RWPE1 (cell line): ENCODE measurements at places on chromosomes 3 and 15.
A peak's percentile ranks its signal among the peaks of the same experiment; 100 is the strongest.

GRCh38 chr3:176759815-176760506, 437.3 kb downstream of the TBL1XR1 start:
- no peak for DNase-seq

GRCh38 chr15:89200182-89200581, 21.2 kb downstream of the RLBP1 start:
- no peak for DNase-seq

DNA sequence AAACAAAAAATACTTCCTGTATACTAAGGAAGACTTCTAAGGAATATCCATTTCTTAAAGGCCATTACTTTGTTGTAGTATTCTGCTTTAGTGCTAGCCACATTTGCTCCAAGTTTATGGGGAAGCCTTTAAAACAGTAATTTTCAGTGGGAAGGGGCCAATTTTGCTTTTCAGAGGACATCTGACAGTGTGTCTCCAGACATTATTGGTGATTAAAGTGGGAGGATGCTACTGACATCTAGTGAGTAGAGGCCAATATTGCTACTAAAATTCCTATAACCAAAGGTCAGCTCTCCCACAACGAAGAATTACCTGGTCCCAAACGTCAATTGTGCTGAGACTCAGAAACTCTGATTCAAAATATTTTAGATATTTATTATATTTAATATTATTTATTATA, 24.8 kb downstream of the SLC28A2 start:
- peak; percentile 49 for DNase-seq

- DNase-seq, result no peak
Observed at GRCh38 chr15:88619796-88620195, 1.3 kb upstream of the AEN start.

GRCh38 chr3:111761309-111761795, 97.7 kb upstream of the PHLDB2 start:
- peak; percentile 86 for DNase-seq

- DNase-seq, result no peak
Observed at GRCh38 chr3:57385498-57385897, 93.0 kb upstream of the ASB14 start.

- DNase-seq, result peak; percentile 80
Observed at GRCh38 chr3:120111898-120112297, 17.7 kb upstream of the GSK3B start.

DNA sequence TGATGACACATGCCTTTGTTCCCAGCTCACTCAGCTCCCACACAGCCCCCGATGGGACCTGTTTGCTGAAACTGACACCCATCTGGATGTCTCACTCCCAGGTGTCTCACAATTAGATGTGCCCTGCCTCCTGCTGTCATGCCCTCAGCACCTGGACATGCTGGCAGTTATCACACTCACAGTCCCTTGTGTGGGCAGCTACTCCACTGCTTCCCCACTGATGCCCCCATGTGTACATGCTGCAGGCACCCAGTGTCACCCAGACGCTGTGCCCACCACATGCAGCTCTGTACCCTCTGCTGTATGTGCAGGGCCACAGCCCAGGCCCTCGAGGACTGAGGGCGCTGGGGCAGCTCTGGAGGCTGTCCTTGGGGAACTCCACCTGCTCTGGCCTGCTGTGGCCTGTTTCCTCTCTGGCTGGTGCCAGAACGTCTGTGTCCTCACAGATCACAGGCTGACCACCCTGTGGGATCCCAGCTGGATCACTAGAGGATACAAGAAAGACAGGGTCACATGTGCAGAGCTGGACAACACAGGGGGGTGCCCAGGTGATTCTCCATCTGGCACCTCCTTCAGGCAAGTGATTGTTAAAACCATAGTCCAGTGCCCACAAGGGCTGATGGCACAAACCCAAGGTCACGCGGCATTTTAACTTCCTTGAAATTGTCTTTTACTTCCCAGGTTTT, 14.0 kb downstream of the C3orf22 start:
- DNase-seq, result no peak

DNA sequence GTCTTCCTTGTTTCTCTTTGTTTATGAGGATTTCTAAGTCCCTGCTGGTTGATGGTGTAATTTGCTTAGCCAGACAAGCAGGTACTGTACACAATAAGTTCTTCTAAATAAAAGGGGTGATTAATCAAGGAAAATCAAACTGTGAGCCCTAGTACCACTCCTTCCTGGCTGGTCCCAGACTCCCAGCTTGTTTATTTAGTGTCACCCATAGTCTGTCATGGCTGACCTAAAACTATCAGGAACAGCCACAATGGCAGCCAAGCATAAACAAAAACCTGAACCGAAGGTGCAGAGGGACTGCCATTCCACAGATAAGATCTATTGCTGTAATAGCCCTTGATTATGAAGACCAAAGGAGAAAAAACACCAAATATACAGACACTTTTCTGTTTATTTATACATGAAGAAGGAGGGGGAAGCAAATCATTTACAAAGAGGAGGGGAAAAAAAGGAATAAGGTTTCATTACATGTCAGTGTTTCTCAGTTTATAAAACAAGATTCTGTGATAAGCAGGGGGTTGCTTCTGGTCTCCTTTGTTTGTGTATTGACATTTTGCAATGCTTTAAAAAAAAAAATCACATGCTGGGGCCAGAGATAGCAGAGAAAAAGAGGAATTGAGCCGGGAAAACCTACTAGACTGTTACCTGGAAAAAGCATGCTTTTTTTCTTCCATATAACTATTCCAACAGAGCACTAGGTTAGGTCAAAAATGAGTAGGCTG, 182.4 kb upstream of the DPH6 start:
- DNase-seq, result no peak

DNA sequence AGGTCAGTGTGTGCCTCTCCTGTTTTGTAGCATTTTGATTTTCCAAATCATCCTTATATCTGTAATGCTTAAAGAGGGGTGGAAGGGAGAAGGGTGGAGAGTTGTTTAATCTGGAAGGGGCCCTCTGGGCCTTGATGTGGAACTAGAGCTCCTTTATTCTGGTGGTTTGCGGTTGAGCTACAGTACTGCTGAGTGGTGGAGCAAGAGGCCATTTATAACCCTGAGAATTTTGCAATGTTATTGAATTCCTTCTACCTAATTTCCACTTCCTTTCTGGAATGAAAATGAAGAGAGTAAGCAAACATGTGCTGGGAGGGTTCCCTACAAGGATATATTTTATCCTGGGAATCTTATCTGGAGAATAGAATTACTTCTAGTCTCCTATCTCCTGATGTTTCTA, 35.3 kb upstream of the TUBGCP5 start:
- no peak for DNase-seq

GRCh38 chr3:37910671-37911400, 49.2 kb downstream of the CTDSPL start:
- no peak for DNase-seq

GRCh38 chr3:46995901-46996562, 16.6 kb downstream of the NBEAL2 start:
- no peak for DNase-seq

GRCh38 chr3:120352017-120352416, 2.9 kb upstream of the LRRC58 start:
- DNase-seq, result no peak

- no peak for DNase-seq
Observed at GRCh38 chr3:108352176-108352575, 55.8 kb downstream of the HHLA2 start.

DNA sequence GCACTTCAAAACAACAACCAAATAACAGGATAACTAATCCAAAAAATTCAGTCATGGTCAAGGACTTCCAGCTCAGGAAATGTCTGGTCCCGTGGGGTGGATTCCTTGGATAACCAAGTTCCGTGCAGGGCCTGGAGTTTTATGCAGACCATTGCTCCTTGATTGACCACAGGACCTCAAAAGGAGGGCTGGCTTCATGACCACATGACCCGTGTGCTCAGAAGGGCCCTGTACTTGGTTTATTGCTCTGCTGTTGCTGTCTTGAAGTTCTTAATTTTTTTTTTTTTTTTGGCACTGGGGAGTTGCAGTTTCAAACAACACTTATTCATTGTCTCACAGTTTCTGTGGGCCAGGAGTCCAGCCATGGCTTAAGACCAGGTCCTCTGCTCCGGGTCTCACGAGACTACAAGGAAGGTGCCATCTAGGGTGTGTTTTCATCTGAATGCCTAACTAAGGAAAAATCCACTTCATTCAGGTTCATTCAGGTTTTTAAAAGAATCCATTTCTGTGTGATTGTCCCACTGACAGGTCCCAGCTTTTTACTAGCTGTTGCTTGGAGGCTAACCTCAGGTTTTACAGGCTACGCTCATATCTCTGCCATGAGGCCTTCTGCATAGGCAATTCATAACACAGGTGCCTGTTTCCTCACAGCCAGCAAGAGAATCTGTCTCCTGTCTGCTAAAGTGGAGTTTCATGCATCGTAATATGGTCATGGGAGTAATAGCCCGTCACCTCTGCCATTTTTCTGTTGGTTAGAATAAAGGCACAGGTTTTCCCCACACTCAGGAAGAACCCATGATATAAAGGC, 65.3 kb downstream of the FLNB start:
- DNase-seq, result no peak

- DNase-seq, result no peak
Observed at GRCh38 chr3:81311321-81311720, 450.1 kb downstream of the GBE1 start.

DNA sequence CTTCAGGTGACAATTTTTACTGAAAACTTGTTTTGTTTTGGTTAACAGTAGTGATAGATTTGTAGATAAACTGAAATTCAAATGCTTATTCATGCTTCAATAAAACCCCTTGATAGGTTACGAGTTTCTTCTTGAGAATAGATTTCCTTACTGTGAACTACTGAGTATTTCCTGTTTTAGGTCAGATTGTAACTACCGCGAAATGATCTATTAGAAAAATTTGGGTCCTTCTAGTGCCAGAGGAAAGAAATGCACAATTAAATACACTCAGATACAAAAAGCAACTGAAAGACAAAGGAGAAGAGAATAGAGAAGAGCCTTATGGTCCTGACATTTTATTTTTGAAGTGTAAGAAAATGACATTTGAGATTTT, 251.7 kb upstream of the TBL1XR1 start:
- DNase-seq, result no peak

DNA sequence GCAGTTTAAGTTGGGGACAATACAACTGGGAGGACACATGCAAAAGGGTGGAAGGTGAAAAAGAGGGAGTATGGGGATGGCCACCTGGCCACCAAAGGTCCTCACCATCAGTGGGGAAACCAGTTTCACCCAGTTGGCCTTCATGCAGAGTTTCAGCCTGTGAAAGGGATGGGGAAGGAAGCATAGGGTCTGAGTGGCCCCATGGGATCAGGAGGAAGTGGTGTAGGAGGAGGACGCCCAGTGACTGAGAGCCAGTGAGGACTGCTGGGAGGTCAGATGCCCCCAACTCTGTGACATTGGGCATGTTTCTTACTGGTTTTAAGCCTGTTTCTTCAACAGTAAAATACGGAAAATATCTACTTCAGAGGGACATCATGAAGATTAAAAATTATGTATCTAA, 16.3 kb downstream of the BCL2A1 start:
- DNase-seq, result no peak

DNA sequence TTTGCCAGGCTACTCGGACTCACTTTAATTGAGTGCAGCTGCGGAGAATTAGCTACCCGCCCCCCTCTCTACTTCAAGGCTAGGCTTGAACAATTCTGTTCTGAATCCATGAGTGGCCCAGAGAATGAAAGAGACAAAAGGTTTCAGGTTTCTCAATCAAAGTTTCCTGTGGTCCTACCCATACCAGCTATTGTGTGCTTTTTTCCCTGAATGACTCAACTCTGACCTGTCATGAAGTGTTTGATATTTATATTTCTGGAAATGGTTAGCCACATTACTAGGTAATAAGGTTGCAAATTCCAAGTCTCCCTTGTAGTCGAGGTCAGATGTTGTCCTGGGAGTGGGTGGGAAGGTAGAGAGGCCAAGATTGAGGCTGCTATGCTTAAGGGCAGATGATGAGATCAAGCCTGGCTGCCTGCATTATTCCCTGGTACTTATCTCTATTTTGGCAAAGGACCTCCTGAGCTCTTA, 392.7 kb upstream of the TBL1XR1 start:
- DNase-seq, result peak; percentile 89

DNA sequence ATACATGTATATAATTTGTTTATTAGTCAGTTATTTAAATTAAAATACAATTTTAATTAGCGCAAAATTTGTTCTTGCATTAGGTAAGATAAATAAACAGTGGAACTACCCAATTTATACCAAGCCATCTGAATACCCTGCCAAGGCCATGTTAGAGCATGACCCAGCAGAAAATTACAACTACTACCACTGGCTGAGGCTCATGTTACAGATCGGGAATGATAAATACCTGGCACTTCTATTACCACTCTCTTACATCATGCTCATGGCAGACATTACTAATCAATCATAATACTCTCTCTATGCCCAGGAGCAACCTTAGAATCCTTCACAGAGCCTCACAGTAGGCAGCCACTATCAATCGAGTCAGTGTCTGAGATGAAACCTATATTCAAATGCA, 21.2 kb upstream of the LMOD3 start:
- DNase-seq, result peak; percentile 37

DNA sequence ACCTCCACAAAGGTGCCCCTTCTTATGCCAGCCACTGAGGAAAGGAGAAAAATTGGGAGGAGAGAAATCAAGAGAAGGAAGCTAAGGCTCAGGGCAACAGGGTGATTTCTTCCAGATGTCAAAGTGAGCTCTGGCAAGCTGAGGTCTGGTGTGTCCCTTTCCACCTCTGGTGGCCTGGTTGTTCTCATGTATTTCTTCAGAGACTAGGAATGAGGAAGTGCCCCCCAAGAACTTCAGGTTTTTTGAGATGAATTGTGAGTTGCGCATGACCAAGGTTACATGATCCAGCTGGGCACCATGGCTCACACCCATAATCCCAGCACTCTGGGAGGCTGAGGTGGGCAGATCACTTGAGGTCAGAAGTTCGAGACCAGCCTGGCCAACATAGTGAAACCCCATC, 5.6 kb downstream of the RAB6B start:
- no peak for DNase-seq

GRCh38 chr15:31321418-31321817, 5.2 kb upstream of the KLF13 start:
- DNase-seq, result no peak

GRCh38 chr3:193614430-193614829, 21.4 kb downstream of the OPA1 start:
- no peak for DNase-seq

- DNase-seq, result no peak
Observed at GRCh38 chr3:158057666-158058065, 48.6 kb downstream of the SHOX2 start.

DNA sequence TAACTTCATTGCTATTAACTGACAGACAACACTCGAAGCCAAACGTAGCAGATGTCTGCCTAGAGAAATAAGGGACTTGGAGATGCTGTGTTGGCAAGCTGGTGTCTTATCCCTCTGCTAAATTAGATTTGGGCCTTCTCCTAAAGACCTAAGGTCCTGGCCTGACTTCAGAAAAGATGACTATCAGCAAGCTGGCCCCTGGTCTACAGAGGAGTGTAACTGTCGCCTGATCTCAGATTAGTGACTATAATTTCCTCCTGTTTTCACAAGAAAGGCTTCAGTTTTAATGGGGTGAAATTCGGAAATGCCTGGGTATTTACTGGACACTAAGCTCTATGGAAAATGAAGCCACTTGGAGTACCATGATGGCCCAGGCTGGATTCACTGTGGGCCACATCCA, 53.1 kb upstream of the SLC7A14 start:
- DNase-seq, result no peak

- DNase-seq, result no peak
Observed at GRCh38 chr3:197327701-197328100, 29.3 kb upstream of the DLG1 start.

GRCh38 chr15:94353488-94353820, 122.1 kb downstream of the MCTP2 start:
- no peak for DNase-seq

GRCh38 chr3:87161013-87161412, 66.1 kb upstream of the CHMP2B start:
- DNase-seq, result no peak
